ENCODE measurements at places on chromosomes 4 and X.

DNA sequence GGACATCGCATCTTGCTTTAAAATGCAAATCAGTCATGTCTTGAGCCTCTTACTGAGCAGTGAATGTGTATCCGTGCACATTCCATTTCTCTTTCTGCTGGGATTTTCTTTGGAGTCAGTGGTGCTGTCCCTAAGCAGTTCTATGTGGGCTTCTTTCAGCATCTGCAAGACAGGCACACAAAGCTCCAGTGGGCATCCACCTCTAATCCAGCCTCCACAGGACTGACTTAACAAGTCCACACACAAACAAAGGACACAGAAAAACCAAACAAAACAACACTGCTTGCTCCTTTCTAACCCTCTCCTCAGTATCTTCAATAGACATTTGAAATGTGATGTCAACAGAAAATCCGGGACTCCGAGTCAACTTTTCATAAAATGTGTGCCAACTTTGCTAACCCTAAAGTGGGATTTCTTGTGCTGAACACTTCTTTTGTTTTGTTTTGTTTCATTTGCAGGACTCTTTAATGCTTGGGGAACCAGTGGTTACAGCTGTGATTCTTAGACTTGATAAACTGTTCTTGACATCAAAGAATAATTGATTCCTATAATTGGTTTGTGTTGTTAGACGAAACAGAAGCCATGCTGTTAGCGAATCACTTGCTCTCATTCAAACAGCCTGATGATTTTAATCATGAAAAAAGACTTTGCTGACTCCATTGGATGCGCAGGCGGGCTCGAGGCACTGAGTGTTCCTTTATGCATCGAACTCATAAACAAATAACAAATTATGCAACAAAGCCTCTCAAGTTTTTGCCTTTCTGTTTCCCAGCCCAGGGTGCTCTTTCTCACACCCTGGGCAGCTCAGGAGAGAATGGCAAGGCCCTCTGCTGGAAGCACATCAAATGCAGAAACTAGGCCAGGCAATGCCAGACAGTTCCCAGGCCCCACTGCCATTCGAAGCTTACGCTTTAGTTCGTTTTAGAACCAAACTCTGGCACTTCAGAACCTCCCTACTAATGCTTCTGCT, 20.1 kb downstream of the ETNPPL start:
- DNase-seq = no peak

DNA sequence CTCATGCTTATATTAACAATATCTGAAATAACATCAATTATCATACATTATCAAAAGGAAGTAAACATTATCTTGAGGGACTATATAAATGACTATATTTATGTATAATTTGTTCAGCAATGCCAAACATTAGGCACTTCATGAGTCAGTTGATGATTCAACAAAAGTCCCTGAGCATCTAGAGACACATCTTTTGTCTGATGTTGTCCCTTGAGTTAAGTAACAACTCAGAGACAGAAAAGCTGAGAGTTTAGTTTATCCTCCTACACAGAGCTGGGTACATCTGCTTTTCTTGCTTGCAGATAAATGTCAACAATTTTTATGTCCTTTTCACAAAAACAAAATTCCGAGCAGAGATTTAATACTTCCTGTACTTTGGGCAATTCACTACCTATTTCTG, 311.1 kb downstream of the INPP4B start:
- DNase-seq = no peak

DNA sequence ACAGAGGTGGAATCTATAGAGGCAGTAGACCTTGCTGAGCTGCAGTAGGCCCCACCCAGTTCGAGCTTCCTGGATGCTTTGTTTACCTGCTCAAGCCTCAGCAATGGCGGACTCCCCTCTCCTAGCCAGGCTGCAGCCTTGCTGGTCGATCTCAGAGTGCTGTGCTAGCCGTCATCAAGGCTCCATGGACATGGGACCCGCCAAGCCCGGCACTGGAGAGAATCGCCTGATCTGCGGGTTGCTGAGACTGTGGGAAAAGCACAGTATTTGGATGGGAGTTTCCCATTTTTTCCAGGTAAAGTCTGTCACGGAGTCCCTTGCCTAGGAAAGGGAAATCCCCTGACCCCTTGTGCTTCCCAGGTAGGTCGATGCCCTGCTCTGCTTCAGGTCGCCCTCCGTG, 124.8 kb upstream of the KLF8 start:
- DNase-seq = no peak

GRCh38 chr4:110675426-110675825, 52.5 kb upstream of the PITX2 start:
- no peak for DNase-seq

- DNase-seq = no peak
These were observed 65.4 kb upstream of the DYNLT3 start for GRCh38 chrX:37912777-37913176.

DNA sequence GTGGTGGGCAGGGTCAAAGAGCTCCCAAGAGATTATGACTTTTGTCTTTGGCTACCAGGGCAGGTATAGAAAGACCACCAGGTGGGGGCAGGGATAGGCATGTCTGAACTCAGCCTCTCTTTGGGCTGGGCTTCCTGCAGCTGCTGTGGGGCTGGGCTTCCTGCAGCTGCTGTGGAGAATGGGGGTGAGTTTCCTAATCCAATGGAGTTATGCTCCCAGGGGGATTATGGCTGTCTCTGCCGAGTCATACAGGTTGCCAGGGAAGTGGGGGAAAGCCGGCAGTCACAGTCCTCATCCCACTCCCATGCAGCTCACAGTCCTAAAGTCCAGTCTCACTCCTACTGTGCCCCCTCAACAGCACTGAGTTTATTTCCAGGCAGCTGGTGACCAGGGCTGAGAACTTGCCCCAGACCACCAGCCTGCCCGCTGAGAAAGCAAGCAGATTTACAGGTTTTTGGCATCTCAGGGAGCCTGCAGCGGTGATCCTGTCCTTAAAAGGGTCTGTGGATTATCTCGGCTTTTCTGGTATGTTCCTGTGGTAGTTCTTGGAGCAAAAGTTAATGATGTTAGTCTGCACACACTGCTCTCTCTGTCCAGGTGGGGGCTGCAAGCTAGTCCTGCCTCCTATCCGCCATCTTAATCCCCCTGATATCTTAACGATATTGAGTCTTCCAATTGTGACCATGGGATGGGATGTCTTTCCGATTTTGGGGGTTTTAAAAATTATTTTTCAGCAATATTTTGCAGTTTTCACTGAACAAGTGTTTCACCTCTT, 133.4 kb downstream of the RTL9 start:
- DNase-seq = no peak

All from hematopoietic multipotent progenitor cell treated with erythropoietin and hydrocortisone succinate and interleukin-3 and kit ligand, for 8 days (in vitro differentiated cells).